ENCODE measurements at places on chromosomes 11 and 22. TPM values are rescaled to one million over a fixed set of nuclear protein-coding genes. Genes with fewer than 3 reads are reported as not detected.

Gene SC5D
- total RNA-seq, result 44.1 TPM

Gene ARHGAP8
- 29.4 TPM for total RNA-seq

Gene TMPRSS4
- total RNA-seq, result 60.5 TPM

Gene GALNT18
- total RNA-seq, result 40.8 TPM

Gene KRTAP5-1
- not detected for total RNA-seq

Gene POLR3H
- 13.8 TPM for total RNA-seq

Gene MRPL21
- 101 TPM for total RNA-seq

Gene BIK
- 20.0 TPM for total RNA-seq

Gene NCR3LG1
- total RNA-seq, result 2.2 TPM

Gene TBX1
- total RNA-seq, result 34.4 TPM

Gene CWF19L2
- total RNA-seq, result 6.1 TPM

Gene TMEM151A
- total RNA-seq, result 0.14 TPM

Gene OR5B3
- not detected for total RNA-seq

Gene SLC22A12
- not detected for total RNA-seq

Gene MDK
- total RNA-seq, result 52.7 TPM

Gene OR52E2
- total RNA-seq, result not detected

Gene OR11H1
- total RNA-seq, result not detected

Gene TRIM77
- not detected for total RNA-seq

Gene GDPD4
- not detected for total RNA-seq

Gene BTBD10
- total RNA-seq, result 59.3 TPM

Gene UBTFL1
- not detected for total RNA-seq

Gene RIMBP3C
- not detected for total RNA-seq

Gene FGF4
- total RNA-seq, result not detected

Gene XKR3
- not detected for total RNA-seq

Gene OR2D2
- total RNA-seq, result not detected

Gene RHOG
- 49.9 TPM for total RNA-seq
